Muscle of leg (tissue), 16 donors: ENCODE measurements at places on chromosomes 3 and 15.

GRCh38 chr3:38519000-38519399, 22.9 kb downstream of the EXOG start:
- no peak for DNase-seq

- no peak for DNase-seq
These were observed 100.0 kb upstream of the RAP2B start for GRCh38 chr3:153061938-153062528.

GRCh38 chr3:66396161-66396760, 104.6 kb downstream of the LRIG1 start:
- DNase-seq: no peak

DNA sequence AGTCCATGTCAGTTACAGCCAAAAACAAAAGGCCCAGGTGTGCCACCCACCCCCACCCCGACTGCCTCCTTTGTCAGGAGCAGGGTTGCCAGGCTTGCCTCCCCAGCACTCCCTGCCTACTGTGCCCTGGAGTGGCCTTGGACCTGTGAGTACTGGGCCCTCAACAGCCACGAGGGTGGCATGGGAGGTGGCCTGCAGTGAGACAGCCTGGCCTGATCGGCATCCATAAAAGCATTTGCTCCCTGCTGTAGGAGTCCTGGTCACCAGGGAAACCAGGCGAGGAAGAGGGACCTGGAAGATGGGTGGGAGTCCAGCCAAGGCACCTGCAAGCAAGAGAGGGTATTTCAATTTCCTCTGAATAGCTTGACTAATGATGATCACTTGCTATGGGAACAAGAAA, 56.4 kb upstream of the KCNMB2 start:
- DNase-seq: no peak

DNA sequence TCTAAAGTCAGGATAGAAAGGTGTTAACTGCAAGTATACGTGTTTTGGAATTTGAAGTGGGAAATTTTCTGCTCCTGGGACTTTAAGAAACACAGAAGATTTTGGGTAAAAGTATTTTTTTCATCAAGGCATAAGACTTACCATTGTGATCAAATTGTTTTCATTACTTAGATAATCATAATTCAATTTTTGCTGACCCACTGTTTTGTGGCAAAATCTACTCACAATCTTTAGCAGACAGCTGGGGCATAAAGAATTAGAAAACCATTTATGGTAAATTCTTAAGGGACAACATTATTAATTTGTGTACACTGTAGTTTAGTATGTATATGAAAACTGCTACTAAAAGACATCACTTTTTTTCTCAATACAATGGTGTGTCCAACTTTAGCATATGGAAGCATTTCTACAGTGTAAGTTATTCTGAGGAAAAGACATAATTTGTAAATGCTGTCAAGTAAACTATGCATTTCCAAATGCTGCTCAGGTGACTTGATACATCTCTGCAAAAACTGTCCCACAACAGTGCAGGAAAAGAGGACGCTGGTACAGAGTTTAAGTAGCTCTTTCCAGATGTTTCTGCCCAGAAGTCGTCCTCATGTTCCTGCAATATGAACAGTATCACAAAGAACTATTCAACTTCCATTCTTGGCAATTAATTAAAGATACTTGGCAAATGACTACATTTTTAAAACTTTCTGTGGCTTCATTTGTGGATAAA, 52.3 kb downstream of the THSD4 start:
- peak; percentile 51 for DNase-seq

DNA sequence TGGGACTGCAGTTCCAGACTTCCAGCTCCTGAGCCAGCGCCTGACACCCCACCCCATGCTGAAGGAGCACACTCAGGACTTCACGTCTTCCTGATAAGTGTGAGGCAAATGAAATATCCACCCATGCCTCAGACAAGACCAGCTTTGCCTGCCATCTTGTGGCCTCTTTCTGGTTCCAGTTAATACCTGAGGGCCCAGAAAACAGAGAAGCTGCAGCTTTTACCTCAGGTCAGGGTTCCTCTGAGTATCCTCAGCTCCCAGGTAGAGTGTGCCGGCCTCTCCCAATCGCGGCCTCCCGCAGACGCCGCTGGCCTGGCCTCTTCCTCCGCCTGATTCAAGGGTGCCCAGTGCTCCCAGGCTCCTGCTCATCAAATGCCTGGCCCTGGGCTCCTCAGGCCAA, 5.1 kb upstream of the KLHL6 start:
- DNase-seq: no peak

GRCh38 chr15:69288531-69289341, 10.0 kb upstream of the PAQR5 start:
- DNase-seq: no peak

- peak; percentile 95 for DNase-seq
These were observed 45.7 kb upstream of the DUT start for GRCh38 chr15:48285329-48286214.

GRCh38 chr3:24378313-24378712, 116.3 kb downstream of the THRB start:
- DNase-seq: no peak

GRCh38 chr3:179288845-179289244, 34.0 kb upstream of the ZNF639 start:
- no peak for DNase-seq

DNA sequence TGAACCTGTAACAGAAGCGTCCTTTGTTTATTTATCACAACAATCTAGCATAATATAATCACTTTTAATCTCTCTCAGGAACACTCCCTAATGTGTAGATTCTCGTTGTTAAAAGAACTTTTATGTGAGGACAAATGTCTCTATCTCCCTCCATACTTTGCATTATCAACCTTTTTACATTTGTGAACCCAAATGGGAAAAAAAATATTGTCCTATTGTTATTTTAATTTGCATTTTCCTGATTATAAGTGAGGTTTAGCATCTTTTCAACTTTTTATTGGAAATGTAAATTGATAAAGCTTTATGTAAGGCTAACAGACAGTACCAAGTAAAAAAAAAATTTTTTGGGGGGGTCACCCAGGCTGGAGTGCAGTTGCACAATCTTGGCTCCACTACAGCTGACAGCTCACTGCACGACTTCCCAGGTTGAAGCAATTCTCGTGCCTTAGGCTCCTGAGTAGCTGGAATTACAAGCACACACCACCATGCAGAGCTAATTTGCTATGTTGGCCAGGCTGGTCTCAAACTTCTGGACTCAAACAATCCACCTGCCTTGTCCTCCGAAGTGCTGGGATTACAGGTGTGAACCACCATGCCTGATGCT, 33.0 kb upstream of the DENND4A start:
- DNase-seq: no peak

- peak; percentile 47 for DNase-seq
These were observed 55.8 kb upstream of the PDZRN3 start for GRCh38 chr3:73680391-73681095.

GRCh38 chr15:100934166-100934565, 15.0 kb downstream of the LRRK1 start:
- DNase-seq: no peak

- DNase-seq: peak; percentile 86
These were observed 15.0 kb upstream of the DAG1 start for GRCh38 chr3:49454898-49455681.

- DNase-seq: no peak
These were observed 11.6 kb downstream of the ANKRD34C start for GRCh38 chr15:79294075-79294474.

GRCh38 chr15:74723754-74724334, 1.5 kb downstream of the CYP1A1 start:
- DNase-seq: peak; percentile 84

DNA sequence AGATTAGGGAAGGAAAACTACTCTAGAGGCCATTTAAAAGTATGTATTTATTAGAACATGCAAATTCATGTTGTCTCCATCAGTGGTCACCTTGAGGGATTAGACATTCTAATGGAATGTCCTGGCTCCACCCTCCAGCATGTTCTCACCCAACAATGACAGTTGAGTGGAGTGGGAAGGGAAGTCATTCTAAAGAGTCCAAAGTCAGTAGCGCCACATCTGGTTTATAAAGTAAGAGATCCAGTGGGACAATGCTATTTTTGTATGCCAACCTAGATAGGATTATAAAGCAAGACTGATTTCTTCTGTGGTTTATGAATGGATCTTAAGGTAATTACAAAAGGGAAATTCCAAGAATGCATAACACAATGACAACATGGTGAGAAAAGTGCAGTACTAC, 33.3 kb downstream of the SLC24A1 start:
- no peak for DNase-seq

DNA sequence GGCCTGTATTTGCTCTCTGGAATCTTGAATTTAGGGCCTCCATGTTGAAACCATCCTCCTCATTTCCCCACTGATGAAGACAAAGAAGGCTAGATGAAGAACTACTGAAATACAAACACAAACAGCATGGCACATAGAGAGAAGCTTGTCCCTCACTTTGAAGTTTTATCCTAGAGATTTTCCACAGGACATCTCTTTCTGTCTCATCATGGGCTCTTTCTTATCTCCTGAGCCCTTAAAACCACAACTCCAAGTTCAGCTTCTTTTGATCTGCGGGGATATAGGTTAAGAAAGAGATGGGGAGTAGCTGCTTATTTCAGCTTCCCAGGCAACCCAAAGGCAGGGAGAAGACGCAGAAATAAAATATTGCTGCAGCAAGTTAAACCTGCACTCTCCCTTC, 213.1 kb upstream of the LRIG1 start:
- DNase-seq: no peak

DNA sequence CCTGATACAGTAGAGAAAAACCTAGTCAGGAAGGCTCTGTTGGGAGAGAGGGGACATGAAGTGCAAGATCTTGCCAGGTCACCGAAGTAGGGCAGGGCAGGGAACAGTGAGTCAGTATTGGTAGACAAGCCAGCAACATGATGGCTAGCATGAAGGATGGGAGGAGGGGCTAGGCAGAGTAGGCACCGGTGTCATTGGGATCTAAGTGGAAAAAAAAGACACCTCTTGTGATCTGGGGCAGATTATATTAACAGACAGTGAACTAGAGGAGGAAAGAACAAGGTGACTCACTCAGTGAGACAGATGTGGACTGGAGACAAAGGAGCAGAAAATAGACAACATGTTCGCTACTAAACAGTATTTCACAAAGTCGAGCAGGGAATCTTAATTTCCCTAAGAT, 149.2 kb upstream of the SLC24A5 start:
- DNase-seq: no peak
